ENCODE measurements at places on chromosomes 7 and 10.

- no peak for DNase-seq
Observed at GRCh38 chr10:113590581-113590980, 37.7 kb downstream of the HABP2 start.

DNA sequence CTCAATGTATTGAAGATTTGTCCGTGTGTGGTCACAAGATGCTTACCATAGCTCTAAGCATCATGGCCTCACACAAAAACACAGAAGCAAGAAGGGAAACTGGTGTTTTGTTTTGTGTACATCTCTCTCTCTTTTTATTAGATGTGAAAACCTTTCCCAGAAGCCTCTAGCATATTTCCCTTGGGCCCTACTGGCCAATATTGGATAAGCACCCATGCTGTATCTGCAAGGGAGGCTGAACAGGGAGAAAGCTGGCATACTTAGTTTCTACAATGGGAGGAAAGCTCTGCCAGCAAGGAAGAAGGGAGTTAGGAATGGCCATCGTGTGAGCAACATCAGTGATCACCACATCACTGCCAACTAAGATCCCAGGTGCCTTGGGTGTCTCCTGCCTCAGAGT, 9.6 kb upstream of the NAMPT start:
- no peak for DNase-seq

- no peak for DNase-seq
Observed at GRCh38 chr10:70448236-70448635, 6.8 kb upstream of the NODAL start.

DNA sequence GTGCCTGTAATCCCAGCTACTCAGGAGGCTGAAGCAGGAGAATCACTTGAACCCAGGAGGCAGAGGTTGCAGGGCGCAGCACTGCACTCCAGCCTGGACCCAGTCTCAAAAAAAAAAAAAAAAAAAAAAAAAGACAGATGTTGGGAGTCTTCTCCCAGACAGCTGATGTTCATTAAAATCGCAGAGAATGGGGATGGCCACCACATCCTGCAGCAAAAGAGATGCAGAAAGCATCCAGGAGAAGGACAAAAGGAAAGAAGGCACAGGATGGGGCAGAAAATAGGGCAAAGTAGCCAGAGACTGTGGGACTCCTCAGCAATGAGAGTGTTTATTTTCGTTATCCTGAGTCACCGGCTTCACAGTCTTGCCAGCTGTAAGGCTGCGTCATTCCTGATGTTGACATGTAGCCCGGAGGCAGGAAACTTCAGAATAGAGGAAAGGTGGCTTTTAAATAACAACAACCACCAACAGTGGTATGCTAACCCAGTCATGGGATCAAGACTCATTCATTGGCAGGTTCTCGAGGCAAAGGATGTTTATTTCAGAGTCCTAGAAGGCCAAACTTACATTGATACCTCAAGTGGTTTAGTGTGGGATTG, 149.5 kb upstream of the SVIL start:
- DNase-seq: no peak

DNA sequence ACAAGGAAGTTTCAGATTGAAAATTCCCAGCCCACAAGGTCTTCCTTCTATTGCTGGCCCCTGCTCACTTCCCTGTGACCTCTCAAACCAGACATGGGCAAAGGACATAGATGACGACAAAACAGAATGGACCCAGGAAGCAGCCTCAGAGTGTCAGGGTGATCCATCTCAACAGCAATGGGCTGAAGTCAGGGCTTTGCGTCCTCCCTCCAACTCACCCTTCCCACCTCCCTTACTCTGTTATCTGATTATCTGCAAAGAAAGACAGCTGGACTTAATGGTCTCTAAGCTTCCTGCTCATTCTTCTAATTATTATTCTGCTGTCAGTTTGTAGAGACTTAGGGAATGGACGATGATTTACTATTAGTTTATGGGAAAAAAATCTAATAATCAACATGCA, 115.9 kb downstream of the PIP4K2A start:
- no peak for DNase-seq

DNA sequence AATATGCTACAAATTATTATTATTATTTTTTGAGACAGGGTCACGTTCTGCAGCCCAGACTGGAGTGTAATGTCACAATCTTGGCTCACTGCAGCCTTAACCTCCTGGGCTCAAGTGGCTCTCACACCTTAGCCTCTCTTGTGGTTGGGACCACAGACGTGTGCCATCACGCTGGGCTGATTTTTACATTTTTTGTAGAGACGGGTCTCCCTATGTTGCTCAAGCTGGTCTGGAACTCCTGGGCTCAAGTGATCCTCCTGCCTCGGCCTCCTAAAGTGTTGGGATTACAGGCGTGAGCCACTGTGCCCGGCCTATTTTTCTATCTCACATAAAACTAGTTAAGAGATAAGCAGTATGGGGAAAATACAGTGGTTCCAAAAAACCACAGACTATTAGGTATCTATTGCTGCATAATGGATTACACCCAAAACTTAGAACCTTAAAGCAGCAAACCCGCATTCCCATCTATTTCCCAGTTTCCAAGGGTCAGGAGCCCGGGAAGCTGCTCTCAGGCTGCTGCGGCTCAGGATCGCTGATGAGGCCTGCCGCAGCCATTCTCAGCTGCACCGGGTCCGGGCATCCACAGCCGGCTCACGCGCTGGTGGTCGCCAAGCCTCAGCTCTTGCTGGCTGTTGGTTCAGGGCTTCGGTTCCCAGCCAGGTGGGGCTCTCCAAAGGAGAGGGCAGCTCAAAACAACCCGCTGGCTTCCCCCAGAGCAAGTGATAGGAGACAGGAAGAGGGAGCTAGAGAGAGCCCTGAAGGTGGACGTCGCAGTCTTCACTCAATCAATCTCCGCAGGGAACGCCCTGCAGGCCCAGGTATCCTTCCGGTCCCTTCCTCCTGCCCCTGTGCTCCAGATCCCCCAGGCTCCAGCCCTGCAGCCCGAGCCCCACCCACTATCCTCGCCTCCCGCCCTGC, 128.2 kb downstream of the UBE2H start:
- no peak for DNase-seq

GRCh38 chr7:29449569-29450260, 113.9 kb upstream of the PRR15 start:
- no peak for DNase-seq
